ENCODE measurements at places on chromosomes 5 and 9.
A peak's percentile ranks its signal among the peaks of the same experiment; 100 is the strongest.

DNA sequence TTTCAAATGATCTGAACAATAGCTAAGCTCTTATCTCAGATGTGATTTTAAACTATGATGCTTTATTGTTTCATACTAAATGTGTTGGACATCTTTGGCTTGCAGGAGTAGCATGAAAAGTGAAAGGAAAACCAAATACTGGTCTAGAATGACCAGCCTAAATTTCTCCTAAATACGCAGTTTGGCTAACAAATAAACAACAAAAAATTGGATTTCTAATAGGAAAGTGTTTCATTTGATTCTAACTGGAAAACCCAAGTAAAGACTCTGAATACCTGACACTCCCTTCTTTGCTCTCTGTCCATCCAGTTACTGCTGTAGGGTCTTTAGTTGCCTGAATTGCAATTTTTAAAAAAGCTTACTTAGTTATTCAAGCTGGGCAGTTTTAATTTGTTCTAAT is 111.7 kb upstream of the ACOT12 start:
- DNase-seq, result no peak

- peak; percentile 27 for DNase-seq
Measured at GRCh38 chr5:137619191-137619870, 116.6 kb downstream of the KLHL3 start.

GRCh38 chr9:79698967-79699366 is 127.2 kb downstream of the TLE4 start:
- no peak for DNase-seq

GRCh38 chr9:76808636-76809035 is 44.4 kb downstream of the PCA3 start:
- no peak for DNase-seq

GRCh38 chr5:6831678-6832671 is 118.7 kb downstream of the TENT4A start:
- DNase-seq, result no peak

DNA sequence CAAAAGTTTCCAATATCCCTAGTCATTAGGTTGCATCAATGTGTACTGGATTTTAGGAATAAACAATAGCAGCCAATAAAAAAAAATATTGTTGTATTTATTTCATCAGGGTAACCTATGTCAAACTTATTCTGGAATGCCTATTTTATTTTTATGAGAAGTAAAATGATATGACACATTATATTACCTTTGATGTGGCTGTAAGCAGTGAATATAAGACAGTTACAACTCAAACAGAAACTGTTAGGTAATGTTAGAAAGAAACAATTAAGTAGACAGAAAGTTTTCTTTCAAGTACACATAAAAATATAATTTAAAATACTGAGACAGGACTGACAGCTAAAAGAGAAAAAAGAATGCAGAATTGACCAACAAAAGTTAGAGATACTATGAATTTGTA is 65.5 kb downstream of the GNG10 start:
- no peak for DNase-seq

GRCh38 chr5:91434348-91434747 is 51.2 kb upstream of the ARRDC3 start:
- DNase-seq, result no peak
